Lung (tissue), 17 donors: ENCODE measurements at places on chromosomes 2 and 18. TPM values are rescaled to one million over a fixed set of nuclear protein-coding genes. Genes with fewer than 3 reads are reported as not detected.

GRCh38 chr18:10659000-10659399 lies 133.2 kb downstream of the NAPG start:
- no peak for DNase-seq
- no peaks in the 10 kb centered on the region for H3K27me3 ChIP-seq
- no peak overlapping the region for H3K27ac ChIP-seq
- H3K4me1 ChIP-seq: peaks cover 18% of the 10 kb centered on the region

DNA sequence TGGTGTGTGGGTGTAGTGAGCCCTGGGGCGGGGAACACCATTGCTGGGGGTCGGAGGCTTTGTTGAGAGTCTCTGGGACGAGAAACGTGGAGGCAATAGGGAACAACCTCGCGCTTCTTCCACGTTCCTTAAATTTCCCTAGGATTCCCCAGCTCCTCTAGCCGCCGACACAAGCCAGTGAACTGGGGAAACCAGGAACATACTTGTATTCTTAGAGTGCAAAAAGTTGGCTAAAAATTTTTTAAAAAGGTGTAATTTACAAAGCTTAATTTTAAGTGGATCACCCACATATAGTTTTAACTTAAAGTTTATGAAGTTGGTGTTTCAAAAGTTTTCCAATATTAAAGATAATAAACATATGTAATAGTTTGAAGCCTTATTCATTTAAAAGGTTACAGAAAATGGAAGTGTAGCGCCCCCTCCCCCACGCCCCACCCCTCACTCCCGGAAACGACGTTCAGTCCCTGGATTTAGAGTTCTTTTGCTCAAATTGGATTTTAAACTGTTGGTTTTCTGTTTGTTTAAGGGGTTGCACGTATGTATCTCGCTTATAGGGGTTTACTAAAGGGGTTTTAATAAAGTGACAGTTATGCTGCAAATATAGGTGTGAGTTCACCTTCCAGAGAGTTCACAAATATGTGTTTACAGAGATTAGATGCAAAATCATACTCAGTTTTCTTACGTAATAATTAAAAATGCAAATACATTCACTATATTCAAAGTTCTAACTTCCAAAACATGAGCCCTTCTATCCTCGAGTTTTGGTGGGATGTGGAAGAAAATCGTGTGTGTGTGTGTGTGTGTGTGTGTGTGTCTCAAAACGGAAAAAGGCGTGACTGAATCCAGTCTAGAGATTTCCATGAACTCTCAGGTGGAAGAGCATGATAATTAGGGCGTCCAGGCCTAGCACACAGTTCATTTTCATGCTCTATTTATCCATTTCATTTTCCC lies 872 bp downstream of the DSG2 start:
- no peaks in the 10 kb centered on the region for H3K36me3 ChIP-seq
- H3K27me3 ChIP-seq: no peaks in the 10 kb centered on the region
- peak overlapping the region; percentile 86 for H3K27ac ChIP-seq
- peaks cover 4% of the 10 kb centered on the region for H3K4me1 ChIP-seq
- peak overlapping the region; percentile 54 for H3K4me3 ChIP-seq

- H3K36me3 ChIP-seq: peaks cover 59% of the 10 kb centered on the region
- no peak overlapping the region for H3K27ac ChIP-seq
- no peaks in the 10 kb centered on the region for H3K4me1 ChIP-seq
Measured at GRCh38 chr2:27058210-27058609, 6.7 kb downstream of the AGBL5 start.

DNA sequence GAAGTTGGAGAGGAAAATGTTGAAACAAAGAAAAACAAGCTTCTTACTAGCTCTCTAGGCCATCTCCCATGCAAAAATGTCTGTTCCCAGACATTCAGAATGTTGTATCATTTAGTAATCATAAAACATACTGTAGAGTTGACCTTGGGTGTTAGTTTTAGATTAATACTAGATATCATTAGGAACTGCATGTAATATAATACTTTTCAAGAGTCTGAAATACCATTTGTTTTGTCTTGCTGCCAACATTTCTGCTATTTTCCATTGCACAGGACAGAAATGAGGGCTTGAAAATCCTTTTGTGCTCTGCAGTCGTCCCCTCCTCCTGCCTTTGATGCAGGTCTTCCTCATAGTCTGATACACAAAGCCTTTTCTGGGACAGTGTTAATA lies 89.5 kb upstream of the RBMS1 start:
- no peak overlapping the region for H3K4me3 ChIP-seq
- peaks cover 21% of the 10 kb centered on the region for H3K4me1 ChIP-seq
- no peak overlapping the region for H3K27ac ChIP-seq
- no peaks in the 10 kb centered on the region for H3K27me3 ChIP-seq
- peak; percentile 26 for DNase-seq

- H3K36me3 ChIP-seq: no peaks in the 10 kb centered on the region
- no peak overlapping the region for H3K27ac ChIP-seq
- DNase-seq: no peak
- peaks cover 36% of the 10 kb centered on the region for H3K4me1 ChIP-seq
- no peaks in the 10 kb centered on the region for H3K27me3 ChIP-seq
- no peak overlapping the region for H3K4me3 ChIP-seq
Measured at GRCh38 chr2:42843131-42843530, 50.7 kb upstream of the HAAO start.

DNA sequence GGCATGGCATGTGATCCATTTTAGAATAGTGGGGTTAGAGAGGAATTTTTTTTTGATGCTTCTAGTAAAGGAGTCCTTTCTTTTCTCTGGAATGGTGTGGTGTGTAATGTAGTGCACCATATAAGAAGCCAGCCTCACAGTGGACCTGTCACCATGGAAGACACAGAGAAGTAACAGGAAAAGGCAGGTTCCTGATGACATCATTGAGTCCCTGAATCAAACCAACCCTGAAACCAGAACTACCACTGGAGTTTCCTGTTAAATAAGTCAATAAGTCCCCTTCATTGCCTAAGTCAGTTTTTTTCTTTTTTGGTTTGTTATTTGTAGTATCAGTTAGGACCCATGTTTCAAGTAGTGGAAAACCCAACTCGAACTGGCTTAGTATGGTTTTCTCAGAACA lies 11.9 kb downstream of the ADCYAP1 start:
- DNase-seq: no peak
- no peaks in the 10 kb centered on the region for H3K27me3 ChIP-seq
- no peaks in the 10 kb centered on the region for H3K4me1 ChIP-seq

DNA sequence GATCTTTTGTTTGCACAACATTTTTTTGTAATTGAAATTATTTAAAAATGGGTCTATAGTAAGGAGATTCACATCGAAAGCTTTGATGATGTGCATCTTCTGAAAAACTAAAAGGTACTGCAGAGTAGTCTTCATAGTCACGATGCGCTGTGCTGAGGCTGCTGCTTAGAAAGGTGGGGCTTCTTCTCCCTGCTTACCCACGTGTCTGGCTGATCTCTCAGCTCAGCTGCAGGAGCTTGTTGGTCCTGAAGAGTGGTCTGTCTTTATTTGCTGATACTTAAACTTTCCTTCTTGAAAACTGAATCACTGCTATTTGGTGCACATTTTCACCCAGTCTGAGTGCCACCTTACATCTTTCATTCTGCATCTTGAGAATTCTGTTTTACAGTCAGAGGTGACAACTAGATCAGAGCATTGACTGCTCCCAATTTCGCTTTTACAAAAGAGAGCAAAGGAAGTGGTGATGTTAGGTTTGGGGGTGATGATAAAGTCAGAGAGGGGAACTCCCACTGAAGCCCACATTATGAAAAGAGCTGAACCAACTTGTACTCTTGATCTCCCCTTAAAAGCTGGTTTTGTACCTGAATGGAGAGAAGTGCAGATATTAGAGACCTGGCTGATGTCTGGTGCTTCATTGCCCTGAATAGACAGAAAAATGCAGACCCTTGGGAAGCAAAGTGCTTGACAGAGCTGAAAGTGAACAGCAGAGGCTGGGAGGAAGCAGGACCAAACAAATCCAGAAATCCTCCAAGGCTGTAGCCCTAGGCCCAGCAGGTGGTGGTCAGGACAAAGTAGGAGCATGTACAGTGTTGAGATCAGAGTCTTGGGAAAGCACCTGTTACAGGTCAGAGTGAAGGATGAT lies 984.5 kb downstream of the TSN start:
- H3K27me3 ChIP-seq: no peaks in the 10 kb centered on the region
- H3K27ac ChIP-seq: no peak overlapping the region
- no peaks in the 10 kb centered on the region for H3K36me3 ChIP-seq
- H3K4me1 ChIP-seq: no peaks in the 10 kb centered on the region
- DNase-seq: no peak

- H3K4me1 ChIP-seq: no peaks in the 10 kb centered on the region
- no peak overlapping the region for H3K27ac ChIP-seq
- no peaks in the 10 kb centered on the region for H3K36me3 ChIP-seq
- no peak overlapping the region for H3K4me3 ChIP-seq
- no peak for DNase-seq
Measured at GRCh38 chr2:9681427-9681817, 50.6 kb upstream of the YWHAQ start.

DNA sequence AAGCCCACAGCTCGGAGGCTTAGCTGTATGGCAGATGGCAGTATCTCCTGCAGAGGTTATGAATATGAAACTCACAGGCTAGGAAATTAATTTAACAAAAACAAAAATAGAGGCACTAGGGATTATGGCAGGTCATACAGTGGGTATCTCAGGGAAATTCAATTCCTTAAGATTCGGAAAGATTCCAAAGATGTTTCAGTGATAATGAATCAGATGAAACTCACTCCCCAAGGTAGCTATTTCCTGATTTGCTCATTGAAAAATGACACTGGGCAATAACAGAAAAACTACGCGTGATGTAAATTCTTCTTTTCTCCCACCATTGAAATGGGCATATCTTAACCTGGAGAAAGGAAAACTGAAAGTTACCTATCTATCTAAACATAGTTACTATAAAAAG lies 414.1 kb downstream of the STK39 start:
- no peak for DNase-seq
- no peaks in the 10 kb centered on the region for H3K36me3 ChIP-seq
- no peak overlapping the region for H3K4me3 ChIP-seq

DNA sequence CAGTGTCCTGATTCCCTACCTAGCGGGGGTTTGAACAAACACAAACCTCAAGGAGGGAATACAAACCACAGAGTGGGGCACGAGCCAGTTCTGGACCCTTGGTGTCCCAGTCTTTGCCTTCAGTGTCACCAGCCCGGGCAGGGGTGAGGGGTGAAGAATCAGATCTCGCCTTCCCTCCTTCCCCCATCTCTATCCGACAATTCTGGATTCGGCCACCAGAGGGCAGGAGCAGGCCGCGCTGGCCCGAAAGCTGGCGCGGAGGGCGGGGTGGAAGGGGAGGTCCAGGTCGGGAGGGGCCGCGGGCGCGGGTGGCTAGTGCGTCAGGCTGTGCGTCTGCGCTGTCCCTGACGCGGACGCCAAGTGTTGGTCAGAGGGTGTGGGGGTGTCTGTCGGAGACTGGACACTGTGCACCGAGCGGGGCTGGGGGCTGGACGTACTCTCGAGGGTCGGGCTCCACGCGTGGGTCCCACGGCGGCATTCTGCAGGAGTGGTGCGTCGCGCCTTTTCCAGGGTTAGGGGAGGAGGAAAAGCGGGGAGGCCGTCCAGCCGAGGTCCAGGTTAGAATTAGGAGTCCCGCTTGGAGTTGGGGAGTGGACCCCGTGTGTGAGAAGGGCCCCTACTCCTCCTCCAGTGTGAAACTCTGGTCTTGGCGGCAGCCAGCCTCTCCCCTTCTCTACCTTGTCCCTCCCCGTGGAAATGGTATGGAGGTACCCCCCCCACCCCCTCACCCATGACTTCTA lies 2.9 kb upstream of the CRYBA2 start:
- H3K36me3 ChIP-seq: no peaks in the 10 kb centered on the region
- H3K4me1 ChIP-seq: peaks cover 17% of the 10 kb centered on the region
- H3K27me3 ChIP-seq: peaks cover 5% of the 10 kb centered on the region

GRCh38 chr2:44713170-44713569 lies 228.3 kb upstream of the SIX3 start:
- H3K27ac ChIP-seq: no peak overlapping the region
- no peaks in the 10 kb centered on the region for H3K27me3 ChIP-seq
- no peaks in the 10 kb centered on the region for H3K36me3 ChIP-seq
- DNase-seq: no peak

DNA sequence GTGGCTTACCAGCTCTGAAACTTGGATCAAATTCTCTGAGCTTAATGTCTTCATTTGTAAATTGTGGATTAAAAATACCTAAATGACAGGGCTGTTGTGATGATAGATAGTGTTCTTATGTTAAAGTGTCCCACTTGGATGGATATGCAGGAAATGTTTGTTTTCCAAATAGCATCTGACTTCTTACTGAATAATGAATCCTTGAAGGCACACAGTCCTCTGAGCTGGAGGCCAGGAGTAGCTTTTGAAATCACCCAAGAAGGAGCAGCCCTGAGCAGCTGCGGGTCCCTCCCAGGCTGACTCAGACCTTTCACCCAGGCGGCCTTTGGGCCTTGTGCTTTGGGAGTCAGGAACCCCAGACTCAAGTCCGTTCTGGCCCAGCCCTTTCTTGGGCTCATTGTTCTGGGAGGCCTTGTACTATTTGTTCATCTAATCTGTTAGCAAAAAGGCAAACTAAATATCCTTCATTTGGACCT lies 173.0 kb upstream of the GATA6 start:
- H3K36me3 ChIP-seq: no peaks in the 10 kb centered on the region
- no peaks in the 10 kb centered on the region for H3K27me3 ChIP-seq
- no peak overlapping the region for H3K27ac ChIP-seq
- DNase-seq: no peak

GRCh38 chr2:100603948-100604633 lies 41.3 kb downstream of the PDCL3 start:
- no peak for DNase-seq
- no peak overlapping the region for H3K4me3 ChIP-seq
- no peaks in the 10 kb centered on the region for H3K36me3 ChIP-seq
- peaks cover 8% of the 10 kb centered on the region for H3K4me1 ChIP-seq
- no peaks in the 10 kb centered on the region for H3K27me3 ChIP-seq

DNA sequence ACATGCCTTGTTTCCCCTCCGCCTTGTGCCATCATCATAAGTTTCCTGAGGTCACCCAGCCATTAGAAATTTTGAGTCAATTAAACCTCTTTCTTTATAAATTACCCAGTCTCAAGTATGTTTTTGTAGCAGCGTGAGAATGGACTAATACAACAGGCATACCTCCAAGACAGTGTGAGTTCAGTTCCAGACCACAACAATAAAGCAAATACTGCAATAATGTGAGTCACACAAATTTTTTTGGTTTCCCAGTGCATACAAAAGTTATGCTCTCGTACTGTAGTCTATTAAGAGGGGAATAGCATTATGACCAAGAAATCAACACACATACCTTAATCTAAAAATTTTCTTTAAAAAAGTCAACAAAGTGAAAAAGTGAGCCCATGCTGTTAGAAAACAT lies 217.2 kb downstream of the NR4A2 start:
- no peak for DNase-seq
- no peaks in the 10 kb centered on the region for H3K36me3 ChIP-seq
- H3K27ac ChIP-seq: no peak overlapping the region
- H3K4me3 ChIP-seq: no peak overlapping the region
- no peaks in the 10 kb centered on the region for H3K27me3 ChIP-seq

FBXO48 gene
- 1.3 TPM for total RNA-seq

C2orf78 gene
- total RNA-seq: not detected

IL1RN gene
- 15.2 TPM for total RNA-seq

ST6GAL2 gene
- total RNA-seq: 4.0 TPM

GPBAR1 gene
- total RNA-seq: 0.60 TPM

IL18RAP gene
- total RNA-seq: 1.00 TPM

MALL gene
- 123 TPM for total RNA-seq

ZAP70 gene
- total RNA-seq: 5.6 TPM

FIGN gene
- 6.5 TPM for total RNA-seq

SYT4 gene
- 0.61 TPM for total RNA-seq
